GM19239 (cell line): ENCODE measurements at places on chromosomes 5 and 9.
A peak's percentile ranks its signal among the peaks of the same experiment; 100 is the strongest.

DNA sequence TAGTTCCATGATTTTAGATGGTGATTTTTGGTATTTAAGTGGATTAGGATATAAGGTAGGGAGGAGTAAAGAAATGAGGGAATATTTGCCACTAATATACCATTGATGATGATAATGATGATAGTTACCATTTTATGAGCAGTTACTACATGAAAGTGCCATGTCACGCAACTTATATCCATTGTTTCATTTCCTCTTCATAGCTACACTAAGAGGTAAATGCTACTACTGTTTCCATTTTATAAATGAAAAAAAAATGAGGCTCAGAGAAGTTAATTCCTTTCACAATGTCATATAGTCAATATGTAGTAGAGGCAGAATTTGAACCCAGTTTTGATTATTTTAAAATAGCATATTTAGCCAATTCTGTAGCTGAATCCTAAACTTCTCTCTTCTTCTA is 112.2 kb upstream of the ADRA1B start:
- DNase-seq = no peak

GRCh38 chr5:72584466-72584865 is 77.3 kb upstream of the ZNF366 start:
- DNase-seq = peak; percentile 17

DNA sequence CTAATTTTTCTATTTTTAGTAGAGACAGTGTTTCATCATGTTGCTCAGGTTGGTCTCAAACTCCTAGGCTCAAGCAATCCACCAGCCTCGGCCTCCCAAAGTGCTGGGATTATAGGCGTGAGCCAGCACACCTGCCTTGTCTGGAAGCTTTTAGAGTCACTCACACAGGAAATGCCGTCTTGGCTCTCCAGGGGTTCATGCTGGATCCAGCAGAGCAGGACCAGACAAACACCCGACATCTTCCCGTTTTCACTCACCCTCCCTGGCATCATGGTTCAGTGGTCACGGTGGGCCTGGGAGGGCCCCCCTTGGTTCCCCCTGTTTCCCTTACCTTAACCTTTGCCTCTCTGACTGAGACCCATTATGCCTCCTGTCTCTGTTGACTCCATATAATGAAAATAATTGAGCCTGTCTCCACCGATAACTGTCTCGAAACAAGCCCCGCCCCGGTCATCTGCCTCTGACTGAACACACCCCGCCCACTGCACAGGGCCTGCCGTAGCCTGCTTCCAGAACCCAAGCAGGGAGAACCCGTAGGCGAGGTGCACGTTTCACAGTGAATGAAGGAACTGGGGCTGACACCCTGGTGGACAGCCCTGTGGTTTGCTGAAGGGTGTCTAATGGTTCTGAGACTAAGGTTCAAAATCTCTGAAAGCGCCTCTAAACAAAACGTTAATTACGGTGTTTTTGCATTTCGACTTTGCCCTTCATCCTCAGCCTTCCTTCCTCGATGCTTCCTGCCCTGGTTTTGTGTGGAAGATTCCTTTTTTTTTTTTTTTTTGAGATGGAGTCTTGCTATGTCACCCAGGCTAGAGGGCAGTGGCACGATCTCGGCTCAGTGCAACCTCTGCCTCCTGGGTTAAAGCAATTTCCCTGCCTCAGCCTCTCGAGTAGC is 39.7 kb upstream of the SPRY4 start:
- no peak for DNase-seq

GRCh38 chr9:1869843-1870242 is 145.3 kb upstream of the SMARCA2 start:
- DNase-seq = no peak

GRCh38 chr5:154369682-154370081 is 76.1 kb upstream of the SAP30L start:
- DNase-seq = no peak

- no peak for DNase-seq
Measured at GRCh38 chr9:26234865-26235264, 556.6 kb upstream of the TUSC1 start.

GRCh38 chr5:180866985-180867384 is 5.9 kb upstream of the ZFP62 start:
- DNase-seq = no peak

- DNase-seq = peak; percentile 63
Measured at GRCh38 chr5:159456722-159457465, 126.6 kb upstream of the IL12B start.

- DNase-seq = no peak
Measured at GRCh38 chr9:136839229-136840139, 2.8 kb upstream of the AJM1 start.

GRCh38 chr9:114046237-114046755 is 31.8 kb downstream of the AMBP start:
- DNase-seq = no peak

DNA sequence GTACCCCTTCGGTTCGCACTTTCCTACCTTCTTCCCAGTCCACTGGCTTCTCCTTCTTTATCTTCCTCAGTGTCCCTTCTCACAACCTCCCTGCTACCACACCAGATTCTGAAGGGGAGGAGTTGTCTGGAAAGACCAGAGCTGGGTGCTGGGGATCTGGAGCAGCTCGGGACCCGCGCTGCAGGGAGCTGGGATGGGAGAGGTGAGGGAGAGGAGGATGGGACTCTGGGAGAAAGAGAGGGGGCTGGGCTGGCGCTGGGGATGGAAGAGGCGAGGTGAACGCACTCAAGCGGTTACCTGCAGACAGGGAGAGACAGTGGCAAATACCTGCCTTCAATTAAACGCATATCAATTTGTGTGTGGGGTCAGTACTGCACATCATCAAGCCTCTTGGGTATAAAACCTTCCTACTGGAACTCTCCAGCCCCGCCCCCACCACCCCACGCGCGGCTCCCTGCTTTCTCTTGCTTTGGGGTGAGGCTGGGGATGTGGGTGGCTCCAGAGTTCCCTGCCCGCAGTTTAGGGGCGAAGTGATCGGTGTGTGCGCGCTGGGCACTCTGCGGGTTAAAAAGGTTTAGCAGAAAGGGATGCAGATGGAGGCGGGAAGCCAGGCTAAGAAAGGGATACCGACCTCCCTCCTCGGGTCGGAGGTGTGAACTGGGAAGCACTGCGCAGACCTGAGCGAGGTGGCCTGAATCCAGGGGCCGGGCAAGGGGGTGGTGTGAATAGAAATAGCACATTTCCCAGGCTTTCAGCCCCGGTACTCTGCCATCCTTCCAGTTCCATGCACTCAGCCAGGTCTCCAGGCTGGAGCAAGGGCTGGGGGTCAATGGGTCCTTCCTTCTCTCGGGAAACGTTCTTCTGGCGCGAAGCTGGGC is 977 bp upstream of the PAM start:
- DNase-seq = no peak

DNA sequence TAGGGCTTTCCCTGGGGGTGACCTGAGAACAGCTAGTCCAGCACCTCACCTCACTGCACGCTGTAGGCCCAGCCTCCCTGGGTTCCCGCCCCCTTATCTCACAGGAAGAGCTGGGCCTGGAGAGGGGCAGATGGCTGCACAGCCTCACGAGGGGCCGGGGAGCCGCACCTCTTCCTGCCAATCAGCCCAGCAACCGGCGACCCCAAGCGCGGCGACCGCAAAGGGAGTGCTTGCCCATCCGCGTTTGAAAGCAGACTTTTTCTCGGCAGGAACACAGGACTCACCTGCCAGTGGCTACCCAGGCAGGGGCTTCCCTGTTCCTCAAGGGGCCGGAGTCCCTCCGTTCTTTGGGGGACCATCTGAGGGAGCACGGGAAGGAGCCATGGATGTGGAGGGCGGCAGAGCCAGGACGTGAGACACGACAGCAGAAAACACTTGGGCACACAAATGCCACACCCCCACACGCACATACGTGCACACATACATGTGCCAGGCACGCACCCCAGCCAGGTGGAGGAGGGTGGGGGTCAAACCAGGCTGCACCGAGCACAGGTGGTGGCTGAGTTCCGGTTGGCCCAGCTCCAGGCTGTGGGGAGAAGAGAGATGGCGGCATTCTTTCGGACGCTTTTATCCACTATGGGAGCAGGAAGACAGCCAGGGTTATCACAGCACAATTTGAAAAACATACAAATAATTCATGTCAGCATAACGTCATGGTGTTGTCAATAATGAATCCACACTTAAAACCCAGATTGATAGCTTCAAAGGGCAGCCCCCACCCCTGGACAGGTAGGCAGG is 11.3 kb downstream of the TMEM250 start:
- DNase-seq = peak; percentile 78

DNA sequence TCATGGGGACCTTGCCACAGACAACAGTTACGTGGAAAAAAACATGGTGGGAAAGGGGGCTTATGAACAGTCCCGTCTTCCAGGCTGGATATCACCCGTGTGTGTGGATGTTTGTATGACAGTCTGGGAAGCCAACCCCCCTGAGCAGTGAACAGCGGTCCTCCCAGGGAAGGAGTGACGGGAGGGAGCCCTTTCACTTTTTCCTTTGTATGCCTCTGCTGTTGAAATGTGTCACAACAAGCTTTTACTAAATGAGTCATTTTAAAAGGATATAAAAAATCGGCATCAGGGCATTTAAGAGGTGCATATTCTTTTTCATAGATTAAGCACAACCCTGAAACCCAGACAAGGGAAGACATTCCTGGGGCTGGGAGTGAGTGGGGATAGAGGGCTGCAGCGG is 5.1 kb downstream of the MYMK start:
- DNase-seq = no peak

DNA sequence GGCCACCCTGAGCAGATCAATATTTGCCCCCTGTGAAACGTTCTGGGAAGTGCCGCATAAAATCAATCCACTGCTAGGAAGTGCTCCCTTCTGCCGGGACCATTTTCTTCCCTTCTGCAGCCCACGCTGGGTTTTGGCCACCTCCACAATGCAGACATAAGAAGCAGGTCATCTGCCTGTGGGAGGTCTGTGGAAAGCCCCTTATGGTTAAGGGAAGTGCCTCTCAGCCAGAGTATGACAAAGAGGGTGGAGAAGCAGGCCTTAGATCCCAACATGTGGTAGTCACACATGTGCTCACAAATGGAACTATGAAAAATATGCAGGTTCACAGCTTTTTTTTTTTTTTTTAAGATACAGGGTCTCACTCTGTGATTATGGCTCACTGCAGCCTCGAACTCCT is 82.8 kb downstream of the SLC1A3 start:
- DNase-seq = no peak

- no peak for DNase-seq
Measured at GRCh38 chr9:112817860-112818203, 67.3 kb downstream of the SNX30 start.

DNA sequence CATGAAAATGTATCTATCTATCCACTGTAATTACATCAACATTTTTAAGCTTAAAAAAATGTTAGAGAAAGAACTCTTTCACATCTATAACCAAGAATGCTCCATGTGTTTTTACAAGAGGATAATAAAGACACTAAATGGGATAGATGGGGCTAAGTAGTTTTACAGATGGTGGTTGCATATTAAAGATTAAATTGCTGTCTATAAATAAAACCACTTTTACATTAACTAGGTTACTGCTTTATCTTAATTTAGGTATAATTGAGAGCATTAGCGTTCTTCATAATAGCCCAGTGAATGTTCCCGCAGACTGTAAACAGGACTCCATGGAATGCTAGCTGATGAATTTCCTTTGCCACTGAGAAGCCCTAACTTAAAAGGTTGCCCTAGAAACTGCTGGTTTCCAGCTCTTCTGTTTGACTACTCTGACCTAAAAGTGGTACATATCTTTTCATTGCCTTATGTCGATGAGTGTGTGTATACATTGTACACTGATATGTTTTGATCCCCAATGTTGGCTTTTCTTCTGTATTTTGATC is 117.9 kb downstream of the SGCD start:
- DNase-seq = no peak

DNA sequence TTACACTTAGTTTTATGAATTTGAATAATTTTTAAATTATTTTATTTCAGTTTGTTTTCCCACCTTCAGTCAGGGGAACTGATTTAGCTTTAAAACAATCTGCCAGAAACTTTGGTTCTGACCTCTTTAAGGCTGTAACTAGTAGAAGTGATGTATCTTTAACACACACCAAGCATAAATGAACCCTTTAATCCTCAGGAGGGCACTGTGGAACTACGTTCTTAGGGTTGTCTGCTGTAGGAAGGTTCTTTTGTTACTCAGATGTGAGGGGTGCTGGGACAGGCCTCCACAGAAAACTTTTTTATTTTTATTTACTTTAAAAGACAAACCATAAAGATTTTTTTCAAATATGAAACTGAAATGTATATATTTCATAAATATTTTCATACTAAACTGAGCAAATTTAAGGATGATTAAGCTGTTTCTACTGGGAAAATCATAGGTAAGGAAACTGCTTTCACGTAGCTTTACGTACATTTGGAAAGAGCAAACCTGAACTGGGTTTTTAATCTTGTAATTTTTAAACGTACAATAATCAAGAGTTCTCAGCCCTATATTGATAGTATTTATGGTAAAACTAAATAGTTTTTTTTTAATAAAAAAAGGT is 5.3 kb downstream of the KLF4 start:
- no peak for DNase-seq

DNA sequence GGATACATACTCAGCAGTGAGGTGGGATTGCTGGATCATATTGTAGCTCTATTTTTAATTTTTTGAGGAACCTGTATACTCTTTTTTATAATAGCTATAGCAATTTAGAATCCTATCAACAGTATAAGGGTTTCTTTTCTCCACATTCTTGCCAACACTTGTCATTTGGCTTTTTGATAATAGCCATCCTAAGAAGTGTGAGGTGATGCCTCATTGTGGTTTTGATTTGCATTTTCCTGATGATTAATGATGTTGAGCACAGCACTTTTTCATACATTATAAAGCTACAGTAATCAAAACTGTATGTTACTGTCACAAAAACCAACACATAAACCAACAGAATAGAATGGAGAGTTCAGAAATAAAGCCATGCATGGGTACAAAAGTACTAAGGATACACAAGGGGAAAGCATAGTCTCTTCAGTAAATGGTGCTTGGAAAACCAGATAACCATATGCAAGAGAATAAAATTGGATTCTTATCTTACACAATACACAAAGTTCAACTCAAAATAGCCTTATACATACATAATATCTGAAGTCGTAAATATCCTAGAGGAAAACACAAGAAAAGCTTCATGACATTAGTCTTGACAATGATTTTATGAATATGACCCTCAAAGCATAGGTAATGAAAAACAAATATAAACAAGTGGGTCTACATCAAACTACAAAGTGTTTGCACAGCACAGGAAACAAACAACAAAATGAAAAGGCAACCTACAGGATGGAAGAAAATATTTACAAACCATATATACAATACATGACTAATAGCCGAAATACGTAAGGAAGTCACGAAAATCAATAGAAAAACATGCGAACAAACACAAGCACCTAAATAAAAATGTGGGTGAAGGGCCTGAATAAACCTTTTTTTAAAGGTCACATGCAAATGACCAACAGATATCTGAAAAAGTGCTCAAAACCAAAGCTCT is 287.8 kb upstream of the DAB2 start:
- DNase-seq = no peak

GRCh38 chr9:32581512-32582143 is 8.7 kb upstream of the NDUFB6 start:
- DNase-seq = no peak

DNA sequence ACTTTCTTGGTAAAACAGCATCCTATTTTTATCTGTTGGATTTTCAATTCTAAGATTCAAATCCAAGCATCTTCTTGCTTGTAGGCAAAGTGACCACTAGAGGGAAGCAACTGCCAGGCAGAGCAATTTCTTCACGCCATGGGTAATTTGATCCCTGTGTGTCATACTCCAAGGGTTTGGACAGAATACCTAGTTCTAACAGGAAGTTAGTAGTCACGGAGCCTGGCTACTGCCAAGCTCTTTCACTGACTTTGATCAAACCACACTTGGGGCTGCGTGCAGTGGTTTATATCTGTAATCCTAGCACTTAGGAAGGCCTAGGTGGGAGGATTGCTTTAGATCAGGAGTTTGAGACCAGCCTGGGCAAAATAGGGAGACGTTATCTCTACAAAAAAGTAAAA is 473.6 kb upstream of the TNC start:
- DNase-seq = no peak

GRCh38 chr9:30579810-30580209 is 1804.6 kb upstream of the ACO1 start:
- no peak for DNase-seq
